Stimulated activated CD8-positive, alpha-beta memory T cell treated with anti-CD3 and anti-CD28 coated beads, Interleukin-4, amount 100 ng/mL, for 4 hours (primary cell): ENCODE measurements at places on chromosomes 16 and 17.

DNA sequence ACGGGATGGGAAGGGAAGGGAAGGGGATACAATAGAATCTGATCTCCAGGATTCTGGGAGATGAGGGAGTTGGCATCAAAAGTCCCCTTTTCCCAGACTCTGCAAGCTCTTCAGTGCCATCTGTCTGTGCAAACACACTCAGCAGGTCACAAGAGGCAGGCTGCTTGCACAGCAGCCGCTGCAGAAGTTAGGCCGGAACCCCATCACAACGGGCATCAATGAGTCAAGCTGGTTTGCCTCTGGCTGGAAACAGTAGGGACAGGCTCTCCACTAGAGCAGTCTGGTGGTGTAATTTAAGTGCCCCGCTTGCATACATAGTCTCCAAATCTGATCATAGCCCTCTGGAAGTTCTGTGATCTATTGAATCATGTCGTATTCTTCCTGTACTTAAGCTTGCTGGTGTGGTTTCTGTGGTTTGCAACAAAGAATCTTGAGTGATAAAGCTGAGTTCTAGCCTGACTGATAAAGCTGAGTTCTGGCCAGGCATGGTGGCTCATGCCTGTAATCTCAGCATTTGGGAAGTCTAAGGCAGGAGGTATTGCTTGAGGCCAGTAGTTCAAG is 33.7 kb upstream of the KDM8 start:
- DNase-seq = peak; percentile 24

- no peak for DNase-seq
Measured at GRCh38 chr17:28878158-28878910, 19.2 kb downstream of the FLOT2 start.

GRCh38 chr16:86882586-86883280 is 304.4 kb downstream of the FOXL1 start:
- no peak for DNase-seq

GRCh38 chr17:2176499-2177169 is 121.7 kb downstream of the HIC1 start:
- no peak for DNase-seq

- no peak for DNase-seq
Measured at GRCh38 chr17:49349541-49349940, 12.5 kb downstream of the ZNF652 start.

GRCh38 chr16:55125818-55126385 is 195.2 kb downstream of the IRX5 start:
- DNase-seq = no peak

GRCh38 chr16:47036201-47036600 is 62.7 kb upstream of the DNAJA2 start:
- no peak for DNase-seq

GRCh38 chr17:39485555-39485954 is 24.3 kb downstream of the CDK12 start:
- no peak for DNase-seq

DNA sequence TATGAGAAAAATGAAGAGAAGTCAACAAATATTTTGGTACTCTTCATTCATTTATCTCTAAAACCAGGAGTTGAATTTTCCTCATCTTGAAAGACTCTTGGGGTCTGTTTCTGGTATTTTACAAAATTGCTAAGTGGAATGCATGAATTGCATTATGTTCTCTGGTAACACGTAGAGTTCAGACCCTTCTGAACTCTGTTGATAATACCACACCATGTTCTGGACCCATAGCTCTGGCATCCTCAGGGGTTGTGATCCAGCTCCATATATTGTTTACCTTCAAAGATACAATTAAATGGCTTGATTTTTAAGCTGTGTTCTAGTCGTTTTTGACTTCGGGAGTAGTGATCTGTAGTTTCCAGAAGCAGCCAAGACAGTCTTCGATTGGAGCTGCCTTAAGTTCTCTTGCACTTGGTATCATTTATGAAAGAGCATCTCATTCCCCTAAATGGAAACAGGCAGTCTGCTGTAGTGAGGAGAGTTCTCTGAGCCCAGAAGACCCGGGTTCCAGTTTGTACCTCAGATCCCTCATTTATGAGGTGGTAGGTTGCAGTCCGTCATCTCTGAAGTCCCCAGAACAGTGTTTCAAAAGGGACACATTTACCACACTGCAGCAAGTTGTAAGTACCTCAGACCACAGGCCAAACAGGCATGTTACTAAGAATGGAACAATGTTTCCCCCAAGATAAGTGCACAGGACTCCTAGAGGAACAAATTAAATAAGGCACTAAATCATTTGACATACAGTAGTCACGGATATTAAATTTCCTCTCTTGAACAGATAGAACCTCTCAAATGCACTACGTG is 9.6 kb downstream of the PSMD7 start:
- DNase-seq = no peak

DNA sequence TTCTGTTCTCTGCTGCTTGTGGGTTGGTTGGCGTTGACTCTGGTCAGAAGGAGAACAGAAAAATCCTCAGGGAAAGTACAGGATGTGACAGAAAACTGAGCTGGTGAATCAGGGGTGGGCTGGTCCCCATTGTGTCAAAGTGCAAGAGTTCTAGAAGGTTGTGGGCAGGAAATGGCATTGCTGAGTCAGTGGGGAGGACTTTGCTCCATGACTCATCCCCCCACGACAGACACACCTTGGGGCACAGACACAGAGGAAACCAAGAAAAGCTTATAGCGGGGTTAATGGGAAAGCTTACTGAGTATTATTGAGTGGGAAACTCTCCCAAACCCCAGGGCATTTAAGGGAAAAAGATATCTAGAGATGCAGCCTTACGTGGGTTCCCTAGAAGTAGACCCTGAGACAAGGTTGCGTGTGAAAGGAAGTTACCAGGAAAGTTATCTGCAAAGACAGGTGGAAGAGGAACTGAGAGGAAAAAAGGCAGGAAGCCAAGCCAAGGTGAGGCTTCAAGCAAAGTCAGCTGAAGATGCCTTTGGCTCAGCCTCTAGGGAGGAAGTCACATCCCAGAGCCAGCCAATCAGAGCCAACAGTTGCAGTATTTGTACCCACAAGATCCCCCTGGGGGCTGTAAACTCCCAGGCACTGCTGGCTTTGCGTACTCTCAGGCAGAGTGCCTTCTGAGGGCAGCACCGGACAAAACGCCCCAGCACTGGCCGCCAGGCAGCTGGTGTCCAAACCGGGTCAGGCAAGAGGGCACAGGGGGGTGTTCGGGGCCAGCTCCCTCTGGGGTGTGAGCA is 86.4 kb downstream of the FOXL1 start:
- peak; percentile 20 for DNase-seq

GRCh38 chr16:85448557-85449190 is 164.4 kb upstream of the GSE1 start:
- no peak for DNase-seq

DNA sequence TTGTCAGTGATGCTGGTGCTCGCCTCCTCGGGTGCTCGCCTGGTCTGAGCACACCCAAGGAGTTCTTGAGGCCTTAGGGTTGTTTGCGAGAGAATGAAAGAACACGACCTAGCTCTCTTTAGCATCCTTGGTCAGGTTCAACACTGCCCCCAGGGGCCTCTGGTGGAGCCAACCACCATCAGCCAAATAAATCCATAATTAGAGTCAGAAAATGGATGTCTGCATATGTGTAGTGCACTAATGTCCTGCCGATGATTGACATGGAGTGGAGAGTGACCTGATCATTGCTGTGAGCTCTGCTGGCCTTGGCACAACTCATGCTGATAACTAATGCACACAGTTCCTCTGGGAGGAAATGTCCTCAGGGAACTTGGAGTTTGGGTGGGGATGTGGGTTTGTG is 8.2 kb upstream of the STH start:
- DNase-seq = no peak

DNA sequence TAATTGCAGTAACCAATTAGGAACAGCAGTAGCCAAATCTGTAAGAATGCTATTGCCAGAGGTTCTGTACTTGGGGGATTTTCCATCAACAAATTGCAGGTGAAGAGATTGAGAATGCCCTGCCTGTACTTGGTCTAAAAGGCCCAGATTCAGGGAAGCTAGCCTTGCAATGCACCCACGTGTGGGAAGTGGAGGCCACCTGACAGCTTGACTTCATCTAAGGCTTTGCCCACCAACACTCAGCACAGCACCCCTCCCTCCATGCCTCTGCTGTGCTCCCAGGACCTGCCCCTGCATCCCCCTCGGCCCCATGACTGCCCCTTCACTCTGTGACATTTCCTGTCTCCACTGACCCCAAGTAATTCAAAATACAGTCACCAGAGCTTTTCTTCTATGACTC is 79.1 kb upstream of the CDH5 start:
- no peak for DNase-seq

DNA sequence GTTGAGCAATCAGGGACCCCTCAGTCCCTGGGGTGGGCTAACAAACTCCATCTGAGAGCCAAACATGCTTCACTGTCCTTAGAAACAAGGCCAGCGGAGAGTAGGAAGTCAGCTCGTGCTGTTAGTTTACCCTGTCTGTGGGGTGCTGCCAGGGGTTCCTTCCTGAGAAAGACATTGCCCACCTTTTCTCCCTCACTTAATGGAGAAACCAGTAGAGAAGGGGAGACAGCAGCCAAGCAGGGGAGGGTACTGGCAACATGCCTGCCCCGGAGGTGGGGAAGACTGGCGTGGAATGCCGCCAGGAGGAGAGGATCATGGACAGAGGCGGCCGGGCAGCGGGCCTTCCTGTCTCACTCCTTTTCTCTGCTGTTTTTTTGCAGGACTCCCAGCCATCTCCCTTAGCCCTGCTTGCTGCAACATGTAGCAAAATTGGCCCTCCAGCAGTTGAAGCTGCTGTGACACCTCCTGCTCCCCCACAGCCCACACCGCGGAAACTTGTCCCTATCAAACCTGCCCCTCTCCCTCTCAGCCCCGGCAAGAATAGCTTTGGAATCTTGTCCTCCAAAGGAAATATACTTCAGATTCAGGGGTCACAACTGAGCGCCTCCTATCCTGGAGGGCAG is 19.9 kb downstream of the SP2 start:
- no peak for DNase-seq

- DNase-seq = no peak
Measured at GRCh38 chr16:30980434-30980833, 4.6 kb upstream of the HSD3B7 start.

DNA sequence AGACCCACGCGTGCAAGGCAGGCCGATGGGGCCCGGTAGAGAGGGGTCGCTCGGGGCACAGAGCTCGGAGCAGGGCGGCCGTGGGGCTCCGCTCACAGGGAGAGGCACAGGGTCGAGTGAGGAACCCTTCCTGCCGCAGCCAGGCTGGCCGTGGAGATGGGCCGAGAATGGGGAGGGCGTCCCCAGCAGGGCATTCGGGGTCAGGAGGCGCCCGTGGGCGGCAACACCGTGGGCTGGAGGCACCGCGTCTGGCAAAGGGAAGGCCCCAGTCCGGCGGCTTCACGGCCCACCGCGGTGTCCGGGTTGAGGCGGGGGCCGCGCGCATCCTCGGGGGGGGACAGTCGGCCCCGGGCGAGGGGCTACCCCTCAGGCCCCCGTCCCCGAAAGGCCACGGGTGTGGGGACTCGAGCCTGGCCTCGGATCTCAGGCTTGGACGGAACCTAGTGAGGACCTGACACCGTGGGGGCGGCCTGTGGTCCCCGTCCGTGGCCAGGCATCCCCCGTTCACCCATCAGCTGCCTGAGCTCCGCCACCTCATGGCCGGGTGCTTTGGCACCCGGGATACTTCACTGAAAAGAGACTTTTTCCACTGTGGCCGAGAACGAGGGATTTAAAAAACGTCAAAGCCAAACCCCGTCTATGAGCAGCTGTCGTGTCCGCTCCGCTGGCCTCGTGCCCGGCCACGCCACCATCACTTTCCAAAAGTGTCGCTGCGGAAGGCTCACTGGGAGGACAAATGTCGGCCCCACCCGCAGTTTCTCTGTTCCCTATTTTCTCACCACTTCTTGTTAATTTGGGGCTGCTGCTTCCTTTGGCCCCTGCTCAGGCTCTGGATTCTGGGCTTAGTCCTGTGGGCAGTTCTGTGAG is 73.6 kb downstream of the METRNL start:
- DNase-seq = no peak

GRCh38 chr16:12617401-12617819 is 186.3 kb downstream of the CPPED1 start:
- DNase-seq = no peak

GRCh38 chr17:80716986-80717719 is 172.5 kb downstream of the RPTOR start:
- no peak for DNase-seq

DNA sequence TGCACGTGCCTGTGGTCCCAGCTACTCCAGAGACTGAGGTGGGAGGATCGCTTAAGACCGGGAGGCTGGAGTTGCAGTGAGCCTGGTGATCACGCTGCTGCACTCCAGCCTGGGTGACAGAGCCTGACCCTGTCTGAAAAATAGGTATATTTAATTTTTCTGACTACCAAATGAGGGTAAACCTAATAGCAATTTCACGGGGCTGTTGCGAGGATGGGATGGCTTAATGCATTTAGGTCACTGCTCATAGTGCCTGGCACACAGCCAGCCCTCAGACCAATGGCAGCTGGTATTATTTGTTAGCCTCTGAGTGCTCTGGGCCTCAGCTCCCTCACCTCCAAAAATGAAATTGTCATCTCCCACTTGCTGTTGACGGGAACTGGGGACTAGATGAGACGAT is 5.9 kb upstream of the CDIP1 start:
- no peak for DNase-seq

DNA sequence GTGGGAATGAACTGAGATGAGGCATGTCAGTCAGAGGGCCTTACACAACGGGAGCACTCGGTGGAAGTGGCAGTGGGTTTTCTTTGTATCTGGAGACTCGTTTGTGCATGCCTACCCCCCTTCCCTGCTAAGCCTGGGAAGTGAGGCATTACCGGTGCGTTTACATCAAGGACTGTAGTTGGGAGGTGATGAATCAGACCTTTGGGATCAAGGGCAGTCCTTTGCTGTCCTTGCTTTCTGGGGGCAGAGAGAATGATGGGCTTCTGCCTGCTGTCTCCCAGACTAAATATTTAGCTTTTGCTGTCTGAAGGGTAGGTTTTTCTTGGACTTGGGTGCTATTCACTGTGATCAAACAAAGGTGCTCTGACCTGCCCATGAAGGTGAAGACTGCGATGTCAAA is 83.0 kb downstream of the WWP2 start:
- DNase-seq = no peak

- no peak for DNase-seq
Measured at GRCh38 chr16:7025616-7026190, 306.9 kb upstream of the RBFOX1 start.

DNA sequence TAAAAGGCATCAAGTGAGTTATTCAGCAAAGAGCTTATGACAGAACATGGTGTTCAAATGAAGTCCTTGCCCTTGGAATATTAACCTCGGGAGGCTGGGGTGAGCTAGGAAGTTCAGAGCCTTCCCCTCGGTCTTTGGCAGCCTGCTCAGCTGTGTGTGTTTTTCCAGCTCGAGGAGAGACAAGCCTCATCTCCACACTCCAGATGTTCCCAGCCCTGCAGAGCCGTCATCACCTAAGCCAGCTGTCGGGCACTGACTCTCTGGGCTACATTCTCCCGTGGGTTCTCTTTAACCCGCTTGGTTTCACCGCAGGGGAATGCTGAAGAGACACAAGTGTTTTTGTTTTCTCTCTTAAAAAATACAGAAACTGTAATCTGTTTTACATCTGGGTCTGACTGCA is 47.1 kb downstream of the IRX3 start:
- no peak for DNase-seq

- no peak for DNase-seq
Measured at GRCh38 chr16:70642633-70643032, 3.7 kb upstream of the IL34 start.
